ENCODE measurements at places on chromosomes 1 and 21. TPM values are rescaled to one million over a fixed set of nuclear protein-coding genes. Genes with fewer than 3 reads are reported as not detected.

DNA sequence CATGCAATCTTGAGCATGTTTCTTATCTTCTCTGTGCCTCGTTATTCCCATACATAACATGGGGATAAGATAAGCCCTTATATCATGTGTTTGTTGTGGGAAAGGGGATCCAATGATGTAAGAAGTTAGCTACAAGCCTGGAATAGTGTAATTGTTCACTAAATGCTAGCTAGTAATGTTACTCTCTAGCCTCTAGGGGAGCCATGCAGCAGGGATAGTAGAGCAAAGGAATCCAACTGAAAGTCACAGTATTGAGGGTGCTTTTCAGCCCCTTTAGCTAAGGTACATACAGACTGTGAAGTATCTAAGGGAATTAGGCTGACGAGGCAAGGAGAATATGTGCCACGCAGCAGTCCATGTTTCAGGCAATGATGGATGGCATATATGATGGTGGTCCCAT is 46.9 kb downstream of the IL23R start:
- H3K36me3 ChIP-seq = no peaks in the 10 kb centered on the region
- H3K27ac ChIP-seq = no peak overlapping the region
- 0 out of 2 replicates have a peak, but pooled peaks cover 7% of the 10 kb centered on the region for H3K27me3 ChIP-seq

DNA sequence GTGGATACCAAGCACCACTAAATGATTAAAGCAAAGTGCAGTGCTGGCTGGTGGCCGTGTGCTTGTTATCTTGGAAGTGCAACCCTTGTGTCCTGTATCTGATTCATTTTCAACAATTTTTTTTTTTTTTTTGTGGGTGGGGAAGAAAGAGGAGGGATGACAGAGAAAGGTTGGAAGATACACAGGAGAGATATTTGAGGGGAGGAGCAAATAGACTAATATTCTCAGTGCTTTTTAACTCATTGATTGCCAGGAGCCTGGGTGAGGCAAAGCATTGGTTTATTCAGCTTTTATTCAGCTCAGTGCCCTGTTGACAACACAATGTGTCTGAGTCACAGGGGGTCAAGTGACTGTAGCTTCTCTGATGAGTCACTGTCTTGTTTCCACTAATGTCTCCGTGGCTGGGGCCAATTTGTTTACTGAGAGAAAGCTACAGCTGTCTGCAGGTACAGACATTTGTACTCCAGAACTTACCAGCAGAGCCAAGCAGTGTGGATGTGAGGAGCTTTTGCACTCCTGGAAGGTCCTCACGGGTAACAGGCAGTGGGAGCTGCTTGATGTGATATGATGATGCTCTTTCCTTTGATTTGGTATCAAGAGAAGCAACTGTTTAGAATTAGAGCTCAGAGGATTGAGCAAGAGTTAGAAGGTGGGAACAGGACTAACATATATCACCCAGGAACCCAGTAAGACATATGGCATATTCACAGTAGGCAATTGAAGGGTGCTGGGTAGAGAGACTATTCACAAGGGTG is 23.6 kb upstream of the DNM3 start:
- no peak overlapping the region for H3K4me3 ChIP-seq
- no peaks in the 10 kb centered on the region for H3K27me3 ChIP-seq
- H3K36me3 ChIP-seq = no peaks in the 10 kb centered on the region
- DNase-seq = peak; percentile 96
- peak overlapping the region; percentile 38 for H3K27ac ChIP-seq

DNA sequence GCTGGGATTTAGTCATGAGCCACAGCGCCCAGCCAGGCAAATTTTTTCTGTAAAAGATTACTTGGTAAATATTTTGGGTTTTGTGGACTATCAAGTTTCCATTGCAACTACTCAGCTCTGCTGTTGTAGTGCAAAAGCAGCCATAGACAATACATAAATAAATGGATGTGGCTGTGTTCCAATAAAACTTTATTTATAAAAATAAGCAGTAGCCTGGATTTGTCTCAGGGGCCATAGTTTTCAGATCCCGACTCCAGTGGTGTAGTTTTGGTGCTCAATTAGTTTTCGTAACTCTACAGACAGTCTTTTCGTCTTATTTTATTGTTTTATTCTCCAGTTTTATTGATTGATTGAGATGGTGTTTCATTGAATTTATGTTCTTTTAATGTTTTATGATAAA is 80.1 kb upstream of the IVNS1ABP start:
- no peak overlapping the region for H3K27ac ChIP-seq
- H3K4me1 ChIP-seq = peaks cover 22% of the 10 kb centered on the region
- no peaks in the 10 kb centered on the region for H3K27me3 ChIP-seq
- H3K36me3 ChIP-seq = no peaks in the 10 kb centered on the region
- DNase-seq = no peak

DNA sequence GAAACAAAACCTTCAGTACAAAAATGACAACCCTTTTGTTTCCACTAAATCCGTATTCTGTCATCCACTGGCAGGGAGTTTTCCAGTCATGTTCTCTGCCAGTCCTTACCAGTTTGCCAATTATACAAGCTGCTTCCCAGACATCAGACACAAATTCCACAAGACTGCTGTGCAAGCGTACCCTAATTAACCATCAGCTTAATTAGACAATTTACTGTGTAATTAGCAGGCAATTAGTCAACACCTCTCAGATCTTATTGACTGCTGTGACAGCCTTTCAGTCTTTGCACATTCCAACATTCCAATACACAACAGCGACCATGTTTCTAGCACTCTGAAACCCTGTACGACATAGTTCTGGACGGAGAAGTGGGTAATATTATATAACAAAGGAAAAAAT is 420.1 kb downstream of the DPYD start:
- peak; percentile 3 for DNase-seq
- no peaks in the 10 kb centered on the region for H3K27me3 ChIP-seq
- H3K36me3 ChIP-seq = no peaks in the 10 kb centered on the region
- no peak overlapping the region for H3K27ac ChIP-seq

DNA sequence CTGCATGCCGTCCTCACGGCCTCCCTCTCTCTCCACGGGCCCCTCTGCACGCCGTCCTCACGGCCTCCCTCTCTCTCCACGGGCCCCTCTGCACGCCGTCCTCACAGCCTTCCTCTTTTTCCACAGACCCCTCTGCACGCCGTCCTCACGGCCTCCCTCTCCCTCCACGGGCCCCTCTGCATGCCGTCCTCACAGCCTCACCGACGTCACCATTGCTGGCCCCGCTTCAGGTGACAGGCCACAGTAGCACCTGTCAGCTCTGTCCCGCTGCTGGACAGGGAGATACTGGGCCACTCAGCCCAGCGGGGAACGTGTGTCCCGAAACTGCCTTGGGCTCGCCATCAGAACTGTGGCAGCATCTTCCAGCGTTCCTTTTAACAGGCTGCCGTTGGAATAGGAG is 82.8 kb upstream of the COL6A1 start:
- DNase-seq = no peak
- H3K27me3 ChIP-seq = no peaks in the 10 kb centered on the region
- no peak overlapping the region for H3K27ac ChIP-seq
- H3K4me1 ChIP-seq = peaks cover 8% of the 10 kb centered on the region

The AMIGO1 gene
- 2.7 TPM for total RNA-seq

The KCNQ4 gene
- not detected for total RNA-seq

The B3GALT5 gene
- not detected for total RNA-seq

The TIMM17A gene
- 56.4 TPM for total RNA-seq

The MYBPHL gene
- total RNA-seq = not detected

The TRIM63 gene
- not detected for total RNA-seq

DNA sequence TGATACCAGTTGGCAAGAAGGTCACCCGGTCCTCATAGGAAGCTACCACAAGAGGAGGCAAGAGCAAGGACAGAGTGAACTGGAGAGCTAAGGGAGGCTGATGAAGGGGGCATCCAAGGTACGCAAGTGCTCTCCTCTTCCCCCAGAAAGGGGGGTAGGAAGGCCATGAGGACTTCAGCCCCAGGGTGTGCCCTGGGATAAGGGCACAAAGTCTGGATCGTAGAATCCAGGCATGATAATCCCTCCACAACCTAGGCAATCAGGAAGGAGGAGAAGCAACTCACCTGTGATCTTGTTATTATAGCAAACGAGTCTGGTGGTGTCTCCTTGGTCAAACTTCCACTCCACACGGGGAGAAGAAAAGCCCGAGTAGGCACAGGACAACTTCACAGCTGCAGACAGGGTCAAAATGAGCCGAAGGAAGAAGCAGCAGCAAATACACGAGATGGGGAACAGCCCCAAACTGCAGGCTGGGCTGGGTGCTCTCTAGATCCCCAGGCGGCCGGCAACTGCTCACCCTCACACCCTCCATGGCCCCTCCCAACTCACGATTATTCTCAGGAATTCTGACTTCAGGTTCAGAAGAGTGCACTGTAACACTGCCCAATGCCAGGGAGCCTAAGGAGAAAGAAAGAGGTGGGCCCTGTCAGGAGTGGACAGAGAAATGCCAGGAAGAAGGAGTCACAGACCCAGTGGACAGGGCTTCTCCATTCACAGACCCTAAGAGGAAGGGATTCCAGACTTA is 20.0 kb downstream of the F11R start:
- no peaks in the 10 kb centered on the region for H3K36me3 ChIP-seq
- H3K27me3 ChIP-seq = no peaks in the 10 kb centered on the region
- peaks cover 1% of the 10 kb centered on the region for H3K4me1 ChIP-seq
- H3K4me3 ChIP-seq = no peak overlapping the region
- H3K27ac ChIP-seq = no peak overlapping the region
- DNase-seq = no peak

DNA sequence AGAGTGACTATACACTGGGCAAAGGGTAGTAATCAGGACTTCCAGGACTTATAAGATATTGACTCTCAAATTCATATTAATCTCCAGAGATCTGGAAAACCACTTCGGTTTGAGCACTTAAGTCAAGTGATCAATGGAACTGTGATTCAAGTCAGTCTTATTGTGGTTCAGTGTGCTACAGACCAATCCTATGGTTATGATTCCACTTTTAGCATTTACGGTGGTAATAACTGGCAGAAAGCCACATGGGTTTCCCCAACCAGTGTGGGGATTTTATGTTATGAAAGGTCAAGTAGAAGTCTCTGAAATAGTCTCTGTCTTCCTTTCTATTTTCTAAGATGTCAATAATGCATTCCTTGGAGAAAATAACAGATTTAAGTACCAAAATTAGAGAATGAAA is 151.3 kb upstream of the NEGR1 start:
- H3K4me1 ChIP-seq = peaks cover 20% of the 10 kb centered on the region
- no peaks in the 10 kb centered on the region for H3K36me3 ChIP-seq
- no peak overlapping the region for H3K4me3 ChIP-seq
- DNase-seq = no peak
- H3K27me3 ChIP-seq = no peaks in the 10 kb centered on the region
- H3K27ac ChIP-seq = no peak overlapping the region

DNA sequence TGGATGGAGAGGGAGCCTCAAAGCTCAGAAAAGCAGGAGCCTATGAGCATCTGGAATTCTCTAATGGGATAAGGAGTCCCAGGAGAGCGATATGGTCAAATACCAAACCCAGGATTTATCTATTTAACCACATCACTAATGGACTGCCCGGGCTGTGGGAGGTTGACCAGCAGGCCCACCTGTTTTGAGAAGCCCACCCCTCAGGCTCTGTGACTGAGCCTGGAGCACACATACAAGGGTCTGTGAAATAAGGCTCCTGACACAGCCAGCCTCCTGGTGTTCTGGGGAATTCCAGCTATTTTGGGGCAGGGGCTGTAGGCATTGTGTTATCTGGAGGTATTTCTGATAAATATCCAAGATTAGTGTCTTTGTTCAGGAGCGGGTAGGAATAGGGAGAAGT is 132.0 kb upstream of the C1orf21 start:
- H3K27ac ChIP-seq = no peak overlapping the region
- H3K27me3 ChIP-seq = no peaks in the 10 kb centered on the region
- H3K4me3 ChIP-seq = no peak overlapping the region

The ADORA1 gene
- 5.8 TPM for total RNA-seq

GRCh38 chr1:94081566-94082344 is 39.2 kb downstream of the ABCA4 start:
- no peaks in the 10 kb centered on the region for H3K27me3 ChIP-seq
- DNase-seq = peak; percentile 93
- peaks cover 9% of the 10 kb centered on the region for H3K4me1 ChIP-seq
- H3K36me3 ChIP-seq = no peaks in the 10 kb centered on the region

The BROX gene
- total RNA-seq = 108 TPM

GRCh38 chr1:160607011-160607671 is 27.8 kb upstream of the CD84 start:
- H3K27ac ChIP-seq = no peak overlapping the region
- H3K36me3 ChIP-seq = no peaks in the 10 kb centered on the region
- H3K27me3 ChIP-seq = 0 out of 2 replicates have a peak, but pooled peaks cover 24% of the 10 kb centered on the region
- peak; percentile 85 for DNase-seq
- H3K4me1 ChIP-seq = no peaks in the 10 kb centered on the region

GRCh38 chr21:44434936-44435635 is 20.2 kb upstream of the LRRC3 start:
- H3K36me3 ChIP-seq = no peaks in the 10 kb centered on the region
- no peak for DNase-seq
- no peak overlapping the region for H3K4me3 ChIP-seq
- no peaks in the 10 kb centered on the region for H3K4me1 ChIP-seq
- no peak overlapping the region for H3K27ac ChIP-seq

- peak; percentile 86 for DNase-seq
- H3K27ac ChIP-seq = no peak overlapping the region
- H3K4me3 ChIP-seq = no peak overlapping the region
- no peaks in the 10 kb centered on the region for H3K36me3 ChIP-seq
Measured at GRCh38 chr1:204565617-204566582, 49.7 kb downstream of the MDM4 start.

- peaks cover 28% of the 10 kb centered on the region for H3K4me1 ChIP-seq
- no peaks in the 10 kb centered on the region for H3K36me3 ChIP-seq
- H3K27ac ChIP-seq = no peak overlapping the region
- DNase-seq = no peak
- no peak overlapping the region for H3K4me3 ChIP-seq
Measured at GRCh38 chr1:55673416-55673815, 458.3 kb upstream of the USP24 start.

- H3K4me3 ChIP-seq = no peak overlapping the region
- no peaks in the 10 kb centered on the region for H3K36me3 ChIP-seq
- peak; percentile 92 for DNase-seq
- peaks cover 52% of the 10 kb centered on the region for H3K4me1 ChIP-seq
- H3K27ac ChIP-seq = peak overlapping the region; percentile 88
- no peaks in the 10 kb centered on the region for H3K27me3 ChIP-seq
Measured at GRCh38 chr1:245871915-245872314, 635.2 kb downstream of the SMYD3 start.

DNA sequence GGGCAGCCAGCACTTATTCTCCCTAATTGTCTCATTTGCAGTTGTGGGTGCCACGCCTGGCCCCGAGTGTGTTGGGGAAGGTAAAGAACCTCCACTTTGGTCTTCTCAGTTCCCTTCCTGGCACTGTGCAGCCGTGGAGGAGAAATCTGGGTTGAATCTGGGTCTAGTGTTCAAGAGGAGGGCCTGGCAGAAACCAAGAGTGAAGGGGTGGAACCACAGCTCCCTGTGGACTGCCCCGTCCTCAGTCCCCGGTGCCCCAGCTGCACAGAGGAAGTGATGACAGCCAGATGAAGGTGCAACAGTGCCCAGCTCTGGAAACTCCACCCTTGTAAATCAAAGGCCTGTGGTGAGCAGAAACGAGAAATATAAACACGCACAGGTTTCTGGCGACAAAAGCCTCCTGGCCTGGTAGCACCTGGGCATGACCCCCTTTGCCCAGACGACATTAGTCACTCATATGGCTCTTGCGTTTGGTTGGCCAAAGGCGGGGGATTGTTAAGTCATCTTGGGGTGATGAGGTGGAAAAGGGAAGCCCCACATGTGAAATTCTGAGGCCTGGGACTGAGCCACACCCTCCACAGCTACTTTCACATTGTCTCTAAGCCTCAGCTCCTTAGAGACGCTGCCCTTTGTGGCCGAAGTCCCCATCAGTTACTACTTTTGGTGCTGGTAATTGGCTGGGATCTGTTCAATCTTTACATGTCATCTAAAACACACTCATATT is 4.2 kb upstream of the ECE1 start:
- peak; percentile 67 for DNase-seq
- no peaks in the 10 kb centered on the region for H3K27me3 ChIP-seq
- H3K4me3 ChIP-seq = no peak overlapping the region
- no peaks in the 10 kb centered on the region for H3K36me3 ChIP-seq

Data from GM23248 (cell line).